ENCODE measurements at places on chromosomes 3 and 15.

DNA sequence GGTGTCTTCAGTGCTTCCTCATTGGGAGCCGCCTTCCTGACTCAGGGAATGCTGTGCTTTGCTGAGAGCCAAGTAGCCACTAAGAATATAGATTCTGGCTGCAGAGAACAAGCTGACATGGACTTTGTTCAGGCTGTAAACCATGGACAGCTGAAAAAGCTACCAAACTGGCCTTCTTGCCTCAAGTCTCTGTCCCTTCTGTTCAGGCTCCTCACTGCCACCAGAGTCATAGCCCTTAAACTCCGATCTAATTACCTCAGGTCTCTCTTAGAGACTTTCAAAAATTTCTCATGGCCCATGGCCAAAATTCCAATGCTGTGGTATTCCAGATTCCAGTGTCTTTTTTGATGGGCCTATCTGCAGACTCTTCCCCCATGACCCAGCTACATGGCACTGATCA lies 19.4 kb upstream of the PTX3 start:
- no peak for DNase-seq

GRCh38 chr15:67137951-67138848 lies 72.8 kb downstream of the SMAD3 start:
- no peak for DNase-seq

DNA sequence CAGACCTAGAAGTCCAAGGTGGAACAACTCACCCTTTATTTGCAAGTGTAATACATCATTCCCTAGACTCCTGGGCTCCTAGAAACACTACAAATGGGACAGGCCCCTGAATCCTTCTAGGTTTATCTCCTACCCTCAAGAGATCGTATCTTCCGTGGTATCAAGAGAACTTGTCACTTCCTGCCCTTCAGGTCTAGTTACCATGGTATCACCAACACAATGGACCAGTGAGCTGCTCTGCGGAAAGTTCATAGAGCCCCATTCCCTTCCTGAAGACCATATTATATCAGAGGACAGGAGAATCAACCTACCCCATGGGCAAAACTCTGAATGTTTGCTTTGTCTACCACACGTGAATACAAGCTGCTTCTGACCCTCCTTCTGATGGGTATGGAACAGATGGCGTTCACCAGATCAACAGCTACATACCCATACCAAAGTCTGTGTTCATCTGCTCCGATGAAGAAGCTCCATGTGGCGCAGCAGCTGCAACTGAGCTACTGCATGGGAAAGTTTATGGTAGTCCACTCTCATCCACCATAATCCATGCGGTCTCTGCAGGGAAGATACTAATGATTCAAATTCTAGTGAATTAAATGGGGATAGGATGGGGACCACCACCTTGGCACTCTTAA lies 84.6 kb upstream of the KLF13 start:
- DNase-seq, result no peak

- DNase-seq, result no peak
Observed at GRCh38 chr3:55483196-55484095, 3.7 kb downstream of the WNT5A start.

- DNase-seq, result no peak
Observed at GRCh38 chr3:128730471-128730870, 4.5 kb downstream of the RAB7A start.

GRCh38 chr3:171401432-171401831 lies 58.8 kb downstream of the TNIK start:
- DNase-seq, result no peak

DNA sequence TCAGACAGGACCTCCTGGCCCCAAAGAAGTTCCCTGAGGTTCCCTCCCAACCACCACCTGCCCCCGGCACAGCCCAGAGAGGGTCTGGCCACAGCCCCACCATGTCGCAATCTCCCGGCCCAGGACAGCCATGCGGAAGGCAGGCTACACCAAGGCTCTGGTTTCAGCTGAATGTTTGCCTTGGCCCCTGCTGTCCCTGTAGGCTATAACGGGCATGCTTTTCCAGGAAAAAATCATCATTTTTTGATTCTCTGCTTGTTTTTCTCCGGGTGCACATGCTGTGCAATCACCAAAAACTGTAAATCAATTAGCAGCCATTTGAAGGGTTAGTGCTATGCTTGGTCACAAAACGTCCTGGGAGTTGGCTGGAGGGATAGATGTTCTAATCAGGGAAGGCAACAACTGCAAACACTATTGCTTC lies 142.7 kb upstream of the IGF1R start:
- DNase-seq, result no peak

DNA sequence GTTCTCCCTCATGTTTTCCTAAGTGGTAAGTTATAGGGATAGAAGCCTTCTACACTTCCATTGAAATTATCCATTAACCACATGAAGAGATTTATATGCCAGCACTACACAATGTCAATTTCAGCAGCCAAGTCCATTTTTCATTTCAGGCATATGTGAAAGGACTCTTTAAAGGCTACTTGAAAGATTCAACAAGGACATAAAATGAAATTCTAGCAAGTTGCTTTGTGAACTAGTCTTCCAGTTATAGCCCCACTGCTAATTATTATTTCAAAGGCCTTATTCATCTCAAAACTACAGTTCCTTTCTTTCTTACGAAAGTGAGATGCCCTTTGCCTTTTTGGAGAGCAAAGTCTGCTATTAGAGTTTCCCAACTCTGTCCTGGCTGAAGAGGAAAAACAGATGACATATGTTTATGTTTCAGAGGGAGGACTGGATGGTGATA lies 66.0 kb upstream of the SLC2A2 start:
- DNase-seq, result no peak

DNA sequence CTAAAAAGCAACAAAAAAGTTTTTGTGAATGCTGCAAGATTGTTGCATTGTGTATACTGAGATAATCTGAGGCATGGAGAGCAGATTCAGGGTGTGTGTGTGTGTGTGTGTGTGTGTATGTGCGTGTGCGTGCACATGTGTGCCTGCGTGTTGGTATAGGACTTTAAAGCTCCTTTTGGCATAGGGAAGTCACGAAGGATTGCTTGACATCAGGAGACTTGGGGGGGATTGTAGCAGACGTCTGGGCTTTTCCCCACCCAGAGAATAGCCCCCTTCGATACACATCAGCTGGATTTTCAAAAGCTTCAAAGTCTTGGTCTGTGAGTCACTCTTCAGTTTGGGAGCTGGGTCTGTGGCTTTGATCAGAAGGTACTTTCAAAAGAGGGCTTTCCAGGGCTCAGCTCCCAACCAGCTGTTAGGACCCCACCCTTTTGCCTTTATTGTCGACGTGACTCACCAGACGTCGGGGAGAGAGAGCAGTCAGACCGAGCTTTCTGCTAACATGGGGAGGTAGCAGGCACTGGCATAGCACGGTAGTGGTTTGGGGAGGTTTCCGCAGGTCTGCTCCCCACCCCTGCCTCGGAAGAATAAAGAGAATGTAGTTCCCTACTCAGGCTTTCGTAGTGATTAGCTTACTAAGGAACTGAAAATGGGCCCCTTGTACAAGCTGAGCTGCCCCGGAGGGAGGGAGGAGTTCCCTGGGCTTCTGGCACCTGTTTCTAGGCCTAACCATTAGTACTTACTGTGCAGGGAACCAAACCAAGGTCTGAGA lies 4.7 kb downstream of the BHLHE40 start:
- no peak for DNase-seq

- no peak for DNase-seq
Observed at GRCh38 chr3:124574012-124574411, 156.2 kb upstream of the UMPS start.

- DNase-seq, result no peak
Observed at GRCh38 chr3:69838217-69838616, 99.0 kb downstream of the MITF start.

DNA sequence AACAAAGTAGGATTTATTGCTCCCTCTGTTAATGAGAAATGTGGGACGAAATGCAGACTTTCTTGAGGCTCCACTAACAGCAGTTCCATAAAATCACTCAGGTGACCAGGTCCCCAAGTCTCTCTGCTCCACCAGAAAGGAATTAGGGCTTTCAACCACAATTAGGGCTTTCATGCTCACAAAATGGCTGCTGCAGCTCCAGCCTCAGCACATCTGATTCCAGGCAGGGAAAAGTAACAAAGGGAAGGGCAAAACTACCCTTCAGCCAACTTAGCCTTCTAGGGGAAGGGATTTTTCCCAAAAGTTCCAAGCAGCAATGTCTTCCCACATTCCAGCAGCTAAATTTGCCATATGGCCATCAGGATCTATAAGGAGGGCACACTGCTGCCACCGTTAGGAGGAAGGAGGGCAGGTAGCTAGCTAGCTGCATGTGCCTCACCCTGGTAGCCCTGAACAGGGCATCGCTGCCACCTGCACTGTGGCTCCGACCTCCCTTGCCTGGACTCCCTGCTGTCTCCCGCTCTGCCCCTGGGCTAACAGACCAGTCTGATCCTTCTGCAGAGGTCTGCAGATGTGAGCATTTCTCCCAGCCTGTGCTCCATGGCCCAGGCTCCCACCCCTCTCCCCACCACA lies 12.8 kb downstream of the CFAP100 start:
- DNase-seq, result no peak

- DNase-seq, result no peak
Observed at GRCh38 chr3:46953234-46954010, 23.1 kb downstream of the CCDC12 start.

DNA sequence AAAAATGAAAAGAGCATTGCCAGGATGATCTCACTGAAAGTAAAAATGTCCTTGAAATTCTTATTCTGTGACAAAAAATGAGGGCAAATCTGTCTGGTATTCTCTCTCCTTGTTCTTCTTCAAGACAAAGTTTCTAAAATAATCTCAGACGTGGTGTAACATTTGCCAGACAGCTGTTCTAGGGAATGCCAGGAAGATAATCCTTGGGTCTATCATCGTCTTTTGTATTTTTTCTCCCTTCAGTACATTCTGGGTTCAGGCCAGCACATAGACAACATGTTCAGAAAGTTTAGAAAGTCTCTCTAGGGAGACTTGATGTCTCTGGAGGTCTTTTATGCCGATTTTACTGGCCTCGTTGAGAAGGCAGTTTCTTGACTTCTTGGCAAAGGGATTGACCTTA lies 121.2 kb upstream of the HES1 start:
- DNase-seq, result no peak

DNA sequence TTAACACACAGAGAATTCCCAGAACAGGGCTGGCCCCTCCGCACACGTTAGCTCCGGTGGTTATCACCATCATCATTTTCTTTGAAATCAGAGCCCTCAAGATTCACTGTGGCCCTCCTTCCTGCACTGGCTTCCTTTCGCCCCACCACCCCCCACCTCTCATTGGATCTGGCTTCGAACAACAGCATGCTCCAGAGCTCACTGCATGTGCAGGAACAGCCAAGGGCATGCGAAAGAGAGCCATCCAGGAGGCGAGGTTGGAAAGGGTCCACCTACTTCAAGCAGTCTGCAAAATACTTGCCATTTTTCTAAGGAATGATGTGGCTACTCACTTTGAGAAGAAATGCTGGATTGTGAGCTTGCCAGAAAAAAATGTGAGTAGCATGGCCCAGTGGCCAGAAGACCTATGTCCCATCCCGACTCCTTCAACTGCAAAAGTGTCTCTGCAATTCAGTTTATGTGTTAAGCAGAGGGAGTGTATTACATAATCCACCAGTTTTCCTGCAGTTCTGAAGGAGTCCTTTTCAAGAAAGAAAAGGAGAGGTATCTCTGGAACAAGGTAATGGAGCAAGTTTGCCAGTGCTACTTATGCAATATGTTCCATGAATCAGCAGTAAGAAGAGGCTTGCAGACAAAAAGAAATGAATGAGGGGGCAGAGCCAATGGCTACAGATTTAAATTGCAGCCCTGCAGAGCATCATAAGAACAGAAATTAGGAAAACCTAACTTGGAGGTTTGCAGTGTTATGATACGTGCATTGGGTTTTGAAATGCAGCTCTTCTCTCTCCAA lies 92.8 kb downstream of the OCA2 start:
- no peak for DNase-seq

GRCh38 chr3:98806521-98806920 lies 43.4 kb downstream of the ST3GAL6 start:
- DNase-seq, result no peak

DNA sequence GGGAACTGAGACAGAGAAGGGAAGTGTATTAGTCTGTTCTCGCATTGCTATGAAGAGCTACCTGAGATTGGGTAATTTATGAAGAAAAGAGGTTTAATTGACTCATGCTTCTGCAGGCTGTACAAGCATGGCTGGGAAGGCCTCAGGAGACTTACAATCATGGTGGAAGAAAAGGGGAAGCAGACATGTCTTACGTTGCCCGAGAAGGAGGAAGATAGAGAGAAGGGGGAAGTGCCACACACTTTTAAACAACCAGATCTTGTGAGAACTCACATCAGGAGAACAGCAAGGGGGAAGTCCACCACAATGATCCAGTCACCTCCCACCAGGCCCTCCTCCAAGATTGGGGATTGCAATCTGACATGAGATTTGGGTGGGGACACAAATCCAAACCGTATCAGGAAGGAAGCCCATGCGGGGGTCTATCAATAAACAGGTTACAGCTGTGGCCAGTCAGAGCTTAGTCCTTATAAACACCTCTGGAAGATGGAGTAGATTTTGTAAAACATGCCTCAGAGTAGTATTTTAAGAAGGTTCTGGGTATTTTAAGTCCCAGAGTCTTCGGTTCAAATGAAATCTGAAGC lies 153.9 kb downstream of the GHSR start:
- no peak for DNase-seq

- DNase-seq, result no peak
Observed at GRCh38 chr15:25613134-25613533, 174.3 kb upstream of the UBE3A start.

- no peak for DNase-seq
Observed at GRCh38 chr3:64489361-64490044, 198.3 kb downstream of the ADAMTS9 start.

GRCh38 chr3:44228900-44229299 lies 12.8 kb upstream of the TOPAZ1 start:
- DNase-seq, result no peak

DNA sequence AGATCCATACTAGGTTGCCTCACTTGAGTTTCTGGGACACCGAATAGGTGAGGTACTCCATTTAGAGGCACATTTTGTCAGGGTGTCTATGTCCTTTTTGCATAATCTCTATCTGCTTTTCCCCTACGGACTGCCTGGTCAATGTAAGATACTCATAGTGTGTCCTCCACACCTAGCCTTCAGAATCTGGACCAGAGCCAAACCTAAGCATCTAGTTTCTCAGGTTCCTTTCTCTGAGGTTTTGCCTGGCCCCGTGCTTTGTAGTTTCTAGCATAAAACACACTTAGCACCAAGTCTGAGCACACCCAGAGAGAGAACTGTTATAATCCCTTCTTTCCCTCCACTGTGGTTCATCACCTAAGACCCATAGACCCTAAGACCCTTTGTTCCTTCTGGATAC lies 105.9 kb upstream of the MLF1 start:
- no peak for DNase-seq

GRCh38 chr3:20462723-20463122 lies 276.7 kb upstream of the SGO1 start:
- DNase-seq, result no peak

- DNase-seq, result no peak
Observed at GRCh38 chr3:17183951-17184550, 299.3 kb downstream of the PLCL2 start.

- no peak for DNase-seq
Observed at GRCh38 chr3:184615396-184615795, 53.8 kb downstream of the EPHB3 start.

- no peak for DNase-seq
Observed at GRCh38 chr3:36647423-36647853, 116.9 kb downstream of the DCLK3 start.
